Gastroesophageal sphincter (tissue), 4 donors: ENCODE measurements at places on chromosomes 1 and 21.
A peak's percentile ranks its signal among the peaks of the same experiment; 100 is the strongest.

- ATAC-seq: no peak
These were observed 21.3 kb downstream of the VAV3 start for GRCh38 chr1:107943694-107944093.

- peak; percentile 68 for ATAC-seq
These were observed 155.8 kb upstream of the PTGFR start for GRCh38 chr1:78334952-78335351.

DNA sequence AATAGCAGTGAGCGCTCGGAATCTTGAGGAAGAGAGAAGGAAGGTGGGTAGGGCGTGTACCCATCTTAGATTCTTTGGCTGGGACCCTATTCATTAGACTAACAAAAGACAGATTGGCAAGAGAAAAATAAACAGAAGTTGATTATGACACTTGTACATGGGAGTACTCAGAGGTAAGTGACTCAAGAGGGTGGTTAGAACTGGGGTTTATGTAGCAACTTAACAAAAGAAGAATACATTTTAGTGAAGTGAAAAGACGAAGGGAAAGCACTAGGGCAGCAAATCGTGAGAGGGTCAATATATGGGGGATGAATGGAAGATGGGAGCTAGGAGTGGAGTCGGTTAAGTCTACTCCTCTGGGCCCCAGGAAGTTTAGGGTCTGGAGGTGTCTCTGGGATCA, 25.8 kb upstream of the RCC2 start:
- no peak for ATAC-seq

GRCh38 chr1:43979528-43980254, 681 bp downstream of the B4GALT2 start:
- ATAC-seq: peak; percentile 11

DNA sequence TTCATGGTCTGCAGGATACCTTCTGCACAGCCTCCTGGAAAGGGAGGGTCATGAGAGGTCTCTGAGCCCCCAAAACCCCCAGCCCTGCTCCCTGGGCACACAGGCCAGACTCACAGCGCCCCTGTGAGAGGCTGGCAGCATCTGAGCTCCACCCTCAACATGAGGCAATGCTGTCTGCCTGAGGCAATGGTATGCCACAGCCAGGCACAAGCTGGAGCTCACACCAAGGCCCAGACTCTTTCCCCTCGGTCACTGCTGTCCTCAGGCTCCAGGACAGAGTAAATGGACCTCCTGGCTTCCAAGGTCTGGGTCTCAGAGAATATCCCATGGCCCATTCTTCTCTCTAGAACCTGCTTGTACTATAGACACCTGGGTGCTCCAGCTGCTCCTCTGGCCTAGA, 17.2 kb downstream of the MEF2D start:
- no peak for ATAC-seq

DNA sequence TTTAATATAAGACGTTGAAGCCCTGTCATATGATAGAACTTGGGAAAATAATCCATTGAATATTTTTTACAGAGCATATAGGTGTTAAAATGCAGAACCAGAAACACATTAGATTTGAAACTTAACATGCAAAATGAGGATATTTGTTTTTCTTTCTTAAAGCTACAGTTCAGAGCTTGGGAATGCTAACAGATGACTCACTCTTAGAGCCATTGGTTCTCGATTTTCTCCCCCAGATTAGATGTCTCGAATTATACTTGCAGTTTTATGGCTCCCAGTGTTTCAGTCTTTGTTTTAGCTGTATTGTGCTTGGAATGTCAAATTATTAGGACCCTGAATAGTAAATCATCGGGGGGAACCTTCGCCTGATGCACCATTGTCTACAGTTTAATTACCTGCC, 575.7 kb upstream of the ZP4 start:
- no peak for ATAC-seq

- ATAC-seq: no peak
These were observed 157.3 kb downstream of the KCNJ6 start for GRCh38 chr21:37758982-37759381.

DNA sequence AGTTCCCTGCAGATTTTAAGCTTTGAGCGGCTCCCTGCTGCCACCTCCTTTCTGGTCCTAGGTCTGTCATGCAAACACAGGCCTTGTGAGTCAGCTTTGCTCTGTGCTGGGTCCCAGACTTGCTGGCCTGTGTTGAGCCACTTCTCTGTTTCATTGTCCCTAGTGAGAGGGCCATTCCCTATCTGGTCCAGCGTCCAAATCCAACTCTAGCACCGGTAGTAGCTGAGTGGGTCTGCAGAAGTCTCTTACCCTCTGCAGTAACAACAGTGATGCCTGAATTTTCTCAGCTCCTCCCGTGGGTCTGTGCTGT, 5.8 kb downstream of the TTC22 start:
- no peak for ATAC-seq

GRCh38 chr21:45248893-45249381, 38.8 kb downstream of the POFUT2 start:
- ATAC-seq: peak; percentile 69

DNA sequence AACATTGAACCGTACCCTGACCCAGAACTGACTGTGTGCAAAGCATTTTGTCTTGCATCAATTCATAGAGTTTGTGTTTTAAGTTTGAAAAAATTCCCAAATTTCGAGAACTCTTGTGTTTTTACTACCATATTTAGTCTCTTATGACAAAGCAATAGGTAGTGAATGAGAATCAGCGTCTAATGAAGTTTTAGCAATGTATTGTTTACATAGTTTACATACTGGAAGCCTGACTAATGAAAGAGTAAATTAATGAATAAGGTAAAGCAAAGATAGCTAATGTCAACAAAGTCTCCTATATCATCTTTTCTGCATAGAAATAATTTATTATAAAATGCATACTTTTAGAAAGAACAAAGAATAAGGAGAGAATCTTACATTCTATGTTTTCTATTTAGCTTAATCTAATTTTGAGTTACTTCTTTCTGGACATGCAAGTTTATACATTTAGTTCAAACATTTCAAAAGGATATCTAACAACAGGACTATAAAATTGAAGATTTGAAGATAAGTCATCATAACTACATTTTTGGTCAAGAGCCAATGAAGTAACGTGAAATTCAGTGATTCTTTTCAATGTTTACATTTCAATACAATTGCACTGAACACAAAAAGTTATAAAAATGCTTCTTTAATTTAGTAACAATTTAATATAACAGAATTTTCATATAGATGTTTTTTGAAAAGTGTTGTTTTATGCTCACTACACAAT, 1943.7 kb downstream of the NCAM2 start:
- no peak for ATAC-seq

DNA sequence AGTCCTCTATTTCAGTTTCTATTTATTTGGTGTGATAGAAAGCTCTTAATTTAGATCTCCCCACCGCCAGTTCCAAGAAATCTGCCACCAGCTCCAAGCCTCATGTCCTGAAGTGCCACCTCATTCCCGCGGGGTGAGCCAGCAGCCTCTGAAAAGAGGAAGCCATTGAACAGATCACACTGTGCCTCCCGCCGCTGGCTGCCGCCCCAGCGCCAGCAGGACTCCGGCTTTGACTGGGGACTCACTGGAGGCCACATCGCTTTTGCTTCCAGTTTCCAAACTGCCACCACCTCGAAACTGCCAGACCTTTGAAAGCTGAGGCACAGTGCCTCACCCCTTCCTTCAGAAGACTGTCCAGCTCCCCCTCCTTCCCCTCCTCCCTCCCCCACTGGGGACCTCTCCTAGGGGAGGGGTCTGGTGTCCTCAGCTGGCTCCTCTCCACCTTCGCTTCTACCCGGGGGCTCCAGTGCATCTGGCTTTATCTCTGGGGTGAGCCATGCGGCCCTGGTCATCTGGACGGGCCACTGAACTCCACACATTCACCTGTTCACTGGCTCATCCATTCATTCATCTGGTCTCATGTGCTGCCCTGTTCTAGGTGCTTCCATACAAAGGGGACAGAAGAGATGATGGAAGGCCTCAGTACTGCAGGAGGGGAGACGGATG, 58.9 kb downstream of the VPS26C start:
- peak; percentile 73 for ATAC-seq

GRCh38 chr21:36909901-36910561, 56.4 kb downstream of the HLCS start:
- ATAC-seq: no peak

DNA sequence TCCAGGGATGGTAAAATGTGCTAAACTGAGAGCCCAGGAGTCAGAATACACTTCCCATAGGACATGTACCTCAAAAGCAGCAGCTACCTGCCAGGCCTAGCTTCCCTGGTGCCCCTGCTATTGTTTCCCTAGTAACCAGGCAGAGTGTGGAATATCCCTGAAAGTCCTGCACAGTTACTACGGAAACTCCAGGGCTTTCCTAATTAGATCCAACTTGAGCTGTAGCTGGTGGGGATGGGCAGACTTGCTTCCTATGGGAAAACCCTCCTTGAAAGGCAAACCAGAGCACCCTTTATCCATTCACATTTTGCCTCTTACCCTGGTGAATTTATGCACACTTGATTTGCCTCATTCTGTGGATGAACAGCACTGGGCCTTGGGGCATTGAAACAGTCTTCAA, 559.9 kb upstream of the PBX1 start:
- no peak for ATAC-seq

DNA sequence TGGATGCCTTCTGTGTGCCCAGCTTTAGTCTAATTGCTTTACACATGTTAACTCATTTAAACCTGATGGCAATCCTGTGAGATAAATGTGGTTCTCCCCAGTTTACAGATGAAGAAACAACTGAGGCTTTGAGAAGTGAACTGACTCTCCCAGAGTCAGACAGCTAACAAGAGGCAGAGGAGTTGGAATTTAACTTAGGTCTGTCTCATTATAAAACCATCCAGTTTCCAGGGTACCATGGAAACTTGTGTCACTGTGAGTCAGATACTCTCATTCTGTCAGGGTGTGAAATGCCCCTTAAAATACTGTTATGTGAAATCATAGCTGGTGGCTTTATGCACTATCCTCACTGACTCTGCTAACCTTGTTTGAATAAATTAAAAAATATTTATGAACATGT, 206.6 kb downstream of the PBX1 start:
- ATAC-seq: peak; percentile 80

DNA sequence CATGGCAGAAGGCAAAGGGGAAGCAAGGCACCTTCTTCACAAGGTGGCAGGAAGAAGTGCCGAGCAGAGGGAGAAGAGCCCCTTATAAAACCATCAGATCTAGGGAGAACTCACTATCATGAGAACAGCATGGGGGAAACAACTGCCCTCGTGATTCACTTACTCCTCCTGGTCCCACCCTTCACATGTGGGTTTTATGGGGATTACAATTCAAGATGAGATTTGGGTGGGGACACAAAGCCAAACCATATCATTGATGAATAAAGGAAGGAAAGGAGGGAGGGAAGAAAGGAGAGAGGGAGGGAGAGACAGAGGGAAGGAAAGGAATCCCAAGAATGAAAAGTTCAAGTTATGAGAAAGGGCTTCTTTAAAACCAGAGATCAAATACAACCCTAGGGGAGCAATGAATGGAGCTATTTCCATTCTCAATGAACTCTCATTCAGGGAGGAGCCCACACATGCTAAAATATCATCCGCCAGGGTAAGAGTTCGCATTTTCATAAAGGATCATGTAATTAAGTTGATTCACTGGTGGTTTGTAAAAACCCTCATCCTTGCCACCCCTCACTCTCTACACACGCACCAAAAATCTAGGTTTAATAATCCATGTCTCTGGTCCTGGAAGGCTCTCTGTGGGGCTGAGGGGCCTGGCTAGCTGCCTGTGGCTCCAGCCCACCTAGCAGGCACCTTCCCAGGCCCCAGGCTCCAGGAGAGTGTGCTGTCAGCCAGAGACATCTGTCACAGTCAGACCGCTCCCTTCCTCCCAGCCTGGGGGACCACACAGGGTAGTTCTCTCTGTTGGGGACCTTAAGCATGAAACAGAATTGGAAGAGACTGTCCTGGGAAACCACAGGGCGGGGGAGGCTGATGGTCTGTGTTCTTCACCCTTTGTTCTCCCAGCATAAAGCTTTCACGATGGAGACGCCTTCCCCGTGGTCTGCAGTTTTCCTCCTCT, 94.0 kb downstream of the CCDC185 start:
- ATAC-seq: no peak

- ATAC-seq: no peak
These were observed 14.3 kb upstream of the FGR start for GRCh38 chr1:27649306-27649635.

DNA sequence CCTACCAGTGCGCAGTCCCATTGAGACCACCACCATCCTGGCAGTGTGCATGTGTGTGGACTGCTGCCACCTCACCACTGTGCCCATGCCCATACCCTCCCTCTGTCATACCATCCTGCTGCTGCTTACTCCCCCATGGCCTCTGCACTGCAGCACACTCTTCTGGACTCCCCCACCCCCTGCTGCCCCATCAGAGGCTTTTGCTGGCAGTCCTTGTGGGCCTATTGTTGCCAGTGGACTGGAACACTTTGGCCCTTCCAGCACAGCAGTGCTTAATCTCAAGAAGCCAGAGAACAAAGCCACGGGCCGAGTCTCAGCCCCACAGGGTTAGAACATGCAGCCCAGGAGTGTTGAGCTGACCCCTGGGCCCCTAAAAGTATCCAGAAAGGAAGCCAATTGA, 41.9 kb upstream of the IVNS1ABP start:
- no peak for ATAC-seq

DNA sequence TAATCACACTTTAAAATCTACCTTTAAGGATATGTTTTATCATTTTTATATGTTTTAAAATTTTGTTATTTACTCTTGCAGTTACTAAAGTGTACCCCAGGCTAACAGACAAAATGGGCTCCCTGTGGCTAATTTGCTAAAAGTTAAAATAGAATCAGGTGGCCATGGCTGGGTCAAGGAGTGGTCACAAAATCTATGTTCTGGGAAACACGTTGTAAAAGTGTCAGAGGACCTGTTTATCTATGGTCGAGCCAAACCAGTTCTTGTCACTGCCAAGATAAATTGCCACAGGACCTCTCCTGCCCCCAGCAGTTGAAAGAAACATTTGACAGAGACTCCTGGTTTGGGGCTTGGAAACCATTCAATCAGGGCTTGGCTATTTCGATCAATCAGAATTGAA, 21.2 kb upstream of the TTLL7 start:
- ATAC-seq: no peak

DNA sequence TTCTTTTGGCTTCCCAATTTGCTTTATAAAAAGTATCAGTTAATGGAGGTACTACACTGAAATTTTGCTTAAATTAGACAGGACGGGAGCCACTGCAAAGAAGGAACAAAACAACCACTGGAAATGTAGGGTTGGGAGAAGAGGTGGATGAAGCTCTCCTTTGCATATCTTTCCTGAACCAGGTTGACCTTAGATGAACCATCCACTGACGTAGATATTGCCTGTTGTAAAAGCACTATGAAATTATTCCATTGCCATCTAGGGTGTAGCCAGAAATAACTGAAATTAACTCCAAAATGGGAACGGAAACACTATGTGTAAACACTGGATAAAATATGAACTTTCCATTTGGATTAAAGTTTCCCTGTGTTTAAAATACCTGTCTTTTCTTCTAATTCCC, 1.2 kb upstream of the ABL2 start:
- no peak for ATAC-seq

- no peak for ATAC-seq
These were observed at the start of gene GJA4 for GRCh38 chr1:34792868-34793727. GJA4 (plus strand) TSS chr1:34792999; CDS start chr1:34794214, 1,215 bp downstream.

- ATAC-seq: no peak
These were observed 10.9 kb upstream of the IFI16 start for GRCh38 chr1:158998781-158999161.
